Sigmoid colon (tissue), 7 donors: ENCODE measurements at places on chromosomes 5 and 9. TPM values are rescaled to one million over a fixed set of nuclear protein-coding genes. Genes with fewer than 3 reads are reported as not detected.
A peak's percentile ranks its signal among the peaks of the same experiment; 100 is the strongest.

DNA sequence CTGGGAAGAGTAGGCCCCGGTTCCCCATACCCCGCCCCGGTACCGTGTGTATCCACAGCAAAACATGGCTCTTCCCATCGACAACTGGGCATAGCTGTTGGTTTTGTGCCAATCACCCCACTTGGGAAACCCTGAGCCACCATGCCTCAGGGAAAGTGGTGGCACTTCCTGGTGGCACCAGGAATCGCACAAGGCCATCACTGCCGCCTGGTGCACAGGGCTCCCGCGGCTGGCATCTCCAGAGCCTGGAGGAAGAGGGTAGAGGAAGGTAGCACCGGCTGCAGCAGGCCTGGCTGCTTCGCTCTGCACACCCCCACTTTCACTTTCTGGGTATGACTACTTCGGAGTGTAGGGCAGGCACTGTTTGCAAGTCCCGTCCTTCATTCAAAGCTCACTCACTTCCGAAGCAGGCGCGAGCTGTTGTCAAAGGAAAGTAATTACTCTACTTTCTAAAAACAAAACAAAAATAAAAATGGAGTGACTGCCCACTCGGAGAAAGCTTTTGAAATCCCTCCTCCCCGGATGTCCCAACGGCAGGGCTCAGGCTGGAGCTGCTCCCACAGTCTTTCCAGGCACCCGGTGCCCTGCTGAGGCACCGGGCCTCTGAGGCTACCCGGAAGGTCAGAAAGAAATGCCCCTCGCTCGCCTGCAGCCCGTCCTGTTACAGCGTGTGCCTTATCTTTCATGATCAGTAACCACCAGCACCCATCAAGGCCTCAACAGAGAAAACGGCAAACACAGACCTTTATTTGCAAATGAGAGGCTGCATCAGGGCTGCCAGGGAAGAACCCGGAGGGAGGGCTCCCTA, 2.0 kb downstream of the BRD3 start:
- no peak for DNase-seq

HDHD3 gene
- polyA plus RNA-seq = 158 TPM

GRCh38 chr9:93911136-93911745, 43.9 kb downstream of the BARX1 start:
- DNase-seq = no peak

DNA sequence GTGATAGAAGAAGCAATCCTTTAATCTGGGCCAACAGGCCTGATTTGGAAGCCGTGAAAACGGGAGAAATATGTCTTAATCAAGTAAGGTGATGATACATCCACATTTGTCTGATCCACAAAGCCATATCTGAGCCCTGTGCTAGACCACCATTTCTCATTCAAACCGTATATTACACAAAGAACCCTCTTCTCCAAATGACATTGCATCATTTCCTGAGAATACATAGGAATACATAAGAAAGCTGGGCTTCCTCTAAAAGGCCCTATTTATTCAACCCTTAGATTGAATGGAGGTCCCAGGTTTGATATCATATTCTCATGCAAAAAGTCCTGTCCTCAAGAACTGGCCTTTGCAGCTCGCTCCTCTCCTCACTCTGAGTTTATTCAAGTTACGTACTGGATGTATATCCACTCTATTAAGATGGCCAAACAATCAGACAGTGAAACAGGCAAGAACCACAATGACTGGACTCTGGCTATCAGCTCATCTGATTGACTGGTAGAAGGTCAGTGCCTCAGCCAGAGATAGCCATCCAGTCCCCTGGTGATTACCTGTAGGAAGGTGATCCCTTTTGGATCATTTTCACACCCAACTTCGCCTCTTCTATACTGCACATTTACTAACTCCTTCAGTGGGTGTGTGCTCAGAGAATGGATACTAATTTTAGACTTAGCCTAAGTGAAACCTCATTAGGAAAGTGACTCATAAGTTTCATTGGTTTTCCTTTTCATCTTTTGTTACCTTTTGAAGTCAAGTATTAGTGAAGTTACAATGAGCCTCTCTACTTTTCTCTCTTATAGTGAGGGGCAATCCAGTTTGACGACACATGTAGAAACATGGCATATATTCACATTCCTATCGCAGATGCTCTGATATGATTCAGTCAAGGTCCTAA, 167.6 kb upstream of the WWC1 start:
- no peak for DNase-seq

DNA sequence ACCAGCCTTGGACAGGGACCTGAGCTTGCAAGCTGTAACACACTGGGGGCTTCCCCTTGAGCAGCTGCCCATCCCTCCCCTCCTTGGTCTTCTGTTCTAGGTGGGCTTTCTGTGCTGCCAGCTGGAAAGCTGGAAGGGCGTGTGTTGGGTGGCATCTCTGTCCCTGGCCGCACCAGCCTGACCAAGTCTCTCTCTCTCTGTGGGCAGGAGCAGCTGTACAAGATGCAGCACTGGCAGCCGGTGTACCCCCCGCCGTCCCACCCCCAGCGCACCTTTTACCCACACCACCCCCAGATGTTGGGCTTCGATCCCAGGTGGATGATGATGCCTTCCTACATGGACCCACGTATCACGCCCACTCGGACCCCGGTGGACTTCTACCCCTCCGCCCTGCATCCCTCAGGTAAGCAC, 32.1 kb upstream of the POMT1 start:
- peak; percentile 55 for DNase-seq
